Activated CD4-positive, alpha-beta T cell treated with anti-CD3 and anti-CD28 coated beads for 36 hours (primary cell): ENCODE measurements at places on chromosomes 2 and 18. TPM values are rescaled to one million over a fixed set of nuclear protein-coding genes. Genes with fewer than 3 reads are reported as not detected.
A peak's percentile ranks its signal among the peaks of the same experiment; 100 is the strongest.

NXPH2 gene
- total RNA-seq: not detected

GCFC2 gene
- total RNA-seq: 41.1 TPM

BCL11A gene
- total RNA-seq: 0.57 TPM

SERPINB13 gene
- total RNA-seq: not detected

- DNase-seq: peak; percentile 56
Measured at GRCh38 chr18:3594760-3595368, 144.9 kb downstream of the TGIF1 start.

DNA sequence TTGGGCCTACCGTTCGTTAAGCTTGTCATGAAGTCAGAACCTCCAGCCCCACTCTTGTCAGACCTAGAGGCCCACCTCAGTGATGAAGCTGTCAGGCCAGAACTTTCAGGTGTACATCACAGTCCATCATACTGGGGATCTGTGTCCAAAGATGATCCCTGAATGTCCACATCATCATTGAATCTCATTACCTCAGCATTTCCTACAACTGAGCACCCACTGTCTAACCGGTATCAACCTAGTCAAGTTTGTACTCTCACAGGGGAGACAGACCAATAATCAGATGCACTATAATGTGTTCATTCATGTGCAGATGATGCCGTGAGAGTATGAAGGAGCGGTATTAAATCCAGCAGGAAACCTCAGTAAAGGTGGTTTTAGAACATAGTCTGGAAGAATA lies 36.3 kb upstream of the EHBP1 start:
- no peak for DNase-seq

- DNase-seq: no peak
Measured at GRCh38 chr2:71332435-71332796, 834 bp downstream of the ZNF638 start.

GRCh38 chr18:46892842-46893241 lies 24.5 kb downstream of the PIAS2 start:
- DNase-seq: no peak

DNA sequence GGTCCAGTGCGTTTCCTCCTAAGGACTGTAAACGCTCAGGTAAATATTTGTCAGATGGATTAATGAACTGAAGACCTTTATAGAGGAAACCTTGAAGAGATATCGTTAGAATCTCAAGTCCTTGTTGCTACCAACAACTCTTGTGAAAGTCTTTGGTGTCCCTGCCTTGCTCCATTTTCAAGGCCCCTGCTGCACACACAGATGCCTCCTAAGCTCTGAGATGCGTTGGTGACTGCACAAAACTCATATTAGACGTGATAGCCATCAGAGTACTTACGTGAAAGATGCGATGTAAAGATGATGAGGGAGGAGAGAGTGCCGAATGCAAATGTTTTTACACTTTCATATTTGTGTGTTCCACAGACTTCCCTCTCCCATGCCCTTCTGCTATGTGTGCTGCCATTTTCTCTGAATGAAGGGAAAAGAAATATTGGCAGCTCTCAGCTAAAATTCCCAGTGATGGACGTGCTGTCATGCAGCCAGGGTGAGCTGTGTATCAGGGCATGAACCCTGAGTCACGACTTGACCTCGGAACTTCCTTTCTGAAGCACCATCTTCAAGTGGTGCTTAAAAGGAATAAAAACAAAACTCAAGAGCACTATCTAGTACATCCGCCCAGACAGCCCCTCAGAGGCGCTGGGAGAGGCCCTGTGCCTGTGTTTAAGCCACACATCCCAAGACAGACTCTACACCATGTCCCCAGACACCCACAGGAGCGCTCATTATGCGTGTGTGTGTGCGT lies 117.4 kb downstream of the FAM210A start:
- peak; percentile 70 for DNase-seq

GRCh38 chr18:21366896-21367295 lies 124.9 kb downstream of the GREB1L start:
- no peak for DNase-seq

DNA sequence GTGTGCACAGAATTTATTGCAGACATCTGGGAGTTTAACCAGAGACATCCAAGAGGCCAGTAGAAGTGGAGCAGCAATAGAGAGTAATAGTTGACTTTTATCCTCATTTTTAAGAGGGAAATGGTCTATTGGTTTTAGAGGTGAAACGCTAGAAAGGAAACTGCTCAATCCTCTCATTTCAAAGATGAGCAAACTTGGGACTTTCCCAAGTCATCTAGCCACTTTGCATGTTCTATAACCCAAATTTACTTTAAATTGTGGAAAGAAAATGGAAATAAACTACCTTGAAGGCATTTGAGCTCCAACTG lies 601.7 kb downstream of the ARHGAP15 start:
- no peak for DNase-seq

DNA sequence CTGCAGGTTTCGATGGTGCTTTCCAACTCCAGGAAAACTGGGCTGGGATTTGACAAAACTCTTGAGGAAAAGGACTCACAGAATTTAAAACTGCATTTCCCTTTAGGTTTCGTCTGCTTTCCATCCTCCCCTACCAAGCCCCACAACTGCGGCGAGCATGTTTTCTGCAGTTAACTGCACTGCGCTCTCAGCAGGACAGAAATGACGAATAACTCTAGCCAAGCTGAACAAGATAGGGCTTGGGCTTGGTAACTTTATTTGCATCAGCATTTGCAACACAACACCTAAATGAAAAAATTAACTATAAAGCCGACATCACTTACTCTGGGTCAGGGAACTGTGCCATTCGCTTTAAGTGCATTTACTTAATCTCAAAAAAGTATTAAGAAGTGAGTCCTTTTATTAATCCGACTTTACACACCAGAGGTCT lies 669 bp upstream of the PIKFYVE start:
- peak; percentile 72 for DNase-seq

DNA sequence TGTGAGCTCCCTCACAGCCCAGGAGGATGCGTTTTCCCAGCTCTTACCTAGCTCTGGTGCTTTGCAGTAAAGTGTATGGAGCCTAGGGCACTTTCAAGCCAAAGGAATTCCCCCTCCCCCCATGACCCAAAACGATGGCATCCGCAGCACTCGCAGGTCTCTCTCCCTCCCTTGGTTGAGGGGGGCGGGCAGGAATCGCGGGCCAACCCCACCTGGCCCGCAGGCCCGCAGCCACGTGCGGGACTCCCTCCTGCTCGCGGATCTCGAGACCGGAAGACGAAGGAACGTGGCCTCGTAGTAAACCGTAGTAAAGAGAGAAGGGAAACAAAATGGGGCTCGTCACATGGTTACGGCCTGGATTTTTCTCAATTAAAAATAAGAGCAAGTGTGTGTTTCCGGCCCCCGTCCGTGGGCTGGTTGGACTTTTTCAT lies 8.5 kb downstream of the IRS1 start:
- peak; percentile 76 for DNase-seq

- DNase-seq: no peak
Measured at GRCh38 chr2:208529796-208530195, 123.2 kb downstream of the PTH2R start.

GRCh38 chr2:203909974-203910373 lies 26.6 kb upstream of the ICOS start:
- no peak for DNase-seq

GRCh38 chr2:149200109-149200520 lies 130.3 kb upstream of the LYPD6 start:
- no peak for DNase-seq

DNA sequence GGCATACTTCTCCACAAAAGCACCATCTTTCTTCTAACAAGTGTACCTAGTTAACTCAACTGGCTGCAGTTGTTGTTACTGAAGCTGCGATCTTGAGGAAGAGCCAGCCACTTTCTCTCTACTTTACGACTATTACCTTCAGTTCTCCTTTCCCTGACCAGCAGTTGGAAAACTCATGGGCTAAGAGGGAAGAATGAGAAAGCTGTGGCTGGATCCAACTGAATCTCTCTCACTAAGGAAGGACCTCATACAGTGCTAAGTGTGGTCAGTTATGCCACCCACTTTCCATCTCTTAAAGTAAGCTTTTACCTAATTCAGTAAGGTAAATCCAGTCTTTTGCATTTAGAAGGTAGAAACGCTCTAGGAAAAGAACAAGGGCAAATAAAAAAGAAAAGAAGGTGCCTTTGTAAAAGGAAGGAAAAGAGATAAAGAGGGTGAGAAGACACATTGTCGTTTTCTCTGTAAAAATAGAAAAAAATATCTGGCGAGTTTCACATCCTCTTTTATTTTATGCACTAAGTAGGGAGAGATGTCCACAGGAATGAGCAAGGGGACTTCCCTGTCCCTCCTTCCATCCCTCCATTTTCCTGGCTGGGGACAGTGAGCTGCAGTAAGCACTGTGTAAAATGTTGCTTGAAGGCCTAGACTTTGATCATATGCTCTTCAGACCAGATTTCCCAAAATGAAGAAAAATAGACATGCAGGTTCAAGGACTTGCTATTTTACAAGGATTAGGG lies 73.4 kb downstream of the PLEKHM3 start:
- no peak for DNase-seq

- DNase-seq: no peak
Measured at GRCh38 chr2:129935118-129935517, 44.3 kb upstream of the RAB6C start.

DNA sequence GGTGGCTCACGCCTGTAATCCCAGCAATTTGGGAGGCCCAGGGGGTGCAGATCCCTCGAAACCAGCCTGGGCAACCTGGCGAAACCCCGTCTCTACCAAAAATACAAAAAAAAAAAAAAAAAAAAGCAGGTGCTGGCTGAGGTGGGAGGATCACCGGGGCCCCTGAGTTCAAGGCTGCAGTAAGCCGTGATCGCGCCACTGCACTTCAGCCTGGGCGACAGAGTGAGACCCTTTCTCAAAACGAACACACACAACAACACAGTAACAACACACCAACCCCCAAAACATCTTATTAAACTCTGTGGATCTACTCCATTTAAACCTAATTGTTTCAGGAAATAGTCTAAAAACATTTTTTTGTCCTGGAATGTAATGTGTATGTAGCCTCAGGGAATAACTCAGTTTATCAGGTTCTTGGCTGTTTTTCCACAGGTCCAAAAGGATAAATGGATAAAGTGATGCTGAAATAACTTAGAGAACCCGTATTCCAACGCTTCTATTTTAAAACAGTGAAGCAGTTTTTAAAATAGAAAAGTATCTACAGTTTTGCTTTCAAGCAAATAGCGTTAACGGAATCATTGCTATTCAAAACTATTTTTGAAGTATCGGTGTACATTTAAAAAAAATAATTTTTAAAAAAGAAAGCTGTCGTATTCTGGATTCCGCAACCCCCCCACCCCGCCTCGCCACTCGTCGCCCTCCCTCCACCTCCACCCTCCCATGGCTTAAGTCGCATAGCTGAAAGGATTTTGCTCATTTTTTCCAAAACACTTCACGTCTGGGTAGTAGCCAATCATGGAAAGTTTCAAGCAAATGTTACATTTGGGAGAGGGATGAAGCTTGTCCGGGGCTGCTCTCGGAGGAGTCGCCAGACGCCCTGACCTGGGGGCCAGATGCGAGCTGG lies 895 bp upstream of the GLS start:
- DNase-seq: peak; percentile 73

DNA sequence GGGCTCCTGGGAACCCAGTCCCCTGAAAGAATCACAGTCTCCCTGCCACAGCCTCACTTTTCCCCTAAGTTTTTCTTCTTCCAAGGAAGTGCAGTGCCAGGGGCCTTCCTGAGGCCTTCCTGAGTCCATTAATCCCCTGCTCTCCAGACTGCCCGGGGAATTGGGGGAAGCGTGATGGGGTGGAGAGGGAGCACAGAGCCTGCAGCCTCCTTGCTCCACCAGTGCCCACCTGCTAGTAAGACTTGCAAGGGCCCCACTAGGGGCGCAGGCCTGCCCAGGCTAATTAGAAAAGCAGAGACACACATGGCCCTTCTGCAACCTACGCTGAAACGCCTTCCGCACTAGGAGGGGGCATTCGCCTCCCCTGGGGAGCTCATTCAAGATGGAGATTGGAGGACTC lies 110.6 kb downstream of the MRO start:
- no peak for DNase-seq

- peak; percentile 40 for DNase-seq
Measured at GRCh38 chr2:19746611-19747309, 155.0 kb downstream of the TTC32 start.

- DNase-seq: no peak
Measured at GRCh38 chr2:23480957-23481797, 96.2 kb downstream of the KLHL29 start.

DNA sequence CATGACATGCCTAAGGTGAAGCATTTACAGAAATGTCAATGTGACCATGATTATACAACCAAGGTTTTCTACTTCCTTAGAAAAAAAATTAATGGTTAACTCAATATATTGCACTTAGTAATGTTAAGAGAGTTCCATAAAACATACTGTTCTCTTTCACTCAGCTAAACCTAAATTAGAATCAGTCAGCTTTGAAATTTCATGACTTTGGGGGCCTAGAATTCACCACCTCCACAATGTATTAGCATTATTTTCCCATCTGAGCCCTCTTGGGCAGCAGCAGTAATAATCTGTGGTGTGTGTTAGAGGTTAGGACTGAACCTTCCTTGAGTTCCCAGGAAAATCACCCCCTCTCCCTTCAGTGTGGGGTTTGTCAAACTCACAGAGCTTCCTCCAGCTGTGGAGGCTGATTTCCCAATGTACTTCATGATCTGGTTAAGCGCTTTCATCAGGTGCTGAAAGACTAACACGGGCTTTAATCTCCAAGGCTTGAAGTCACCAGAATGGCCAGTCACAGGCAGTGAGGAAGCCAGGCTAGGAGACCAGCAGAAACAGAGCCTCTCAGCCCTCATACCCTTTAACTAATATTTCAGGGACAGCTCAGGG lies 7.1 kb upstream of the UPP2 start:
- no peak for DNase-seq

GRCh38 chr2:48768669-48769068 lies 13.1 kb upstream of the LHCGR start:
- no peak for DNase-seq

- DNase-seq: no peak
Measured at GRCh38 chr2:45072064-45072861, 63.0 kb upstream of the SIX2 start.

DNA sequence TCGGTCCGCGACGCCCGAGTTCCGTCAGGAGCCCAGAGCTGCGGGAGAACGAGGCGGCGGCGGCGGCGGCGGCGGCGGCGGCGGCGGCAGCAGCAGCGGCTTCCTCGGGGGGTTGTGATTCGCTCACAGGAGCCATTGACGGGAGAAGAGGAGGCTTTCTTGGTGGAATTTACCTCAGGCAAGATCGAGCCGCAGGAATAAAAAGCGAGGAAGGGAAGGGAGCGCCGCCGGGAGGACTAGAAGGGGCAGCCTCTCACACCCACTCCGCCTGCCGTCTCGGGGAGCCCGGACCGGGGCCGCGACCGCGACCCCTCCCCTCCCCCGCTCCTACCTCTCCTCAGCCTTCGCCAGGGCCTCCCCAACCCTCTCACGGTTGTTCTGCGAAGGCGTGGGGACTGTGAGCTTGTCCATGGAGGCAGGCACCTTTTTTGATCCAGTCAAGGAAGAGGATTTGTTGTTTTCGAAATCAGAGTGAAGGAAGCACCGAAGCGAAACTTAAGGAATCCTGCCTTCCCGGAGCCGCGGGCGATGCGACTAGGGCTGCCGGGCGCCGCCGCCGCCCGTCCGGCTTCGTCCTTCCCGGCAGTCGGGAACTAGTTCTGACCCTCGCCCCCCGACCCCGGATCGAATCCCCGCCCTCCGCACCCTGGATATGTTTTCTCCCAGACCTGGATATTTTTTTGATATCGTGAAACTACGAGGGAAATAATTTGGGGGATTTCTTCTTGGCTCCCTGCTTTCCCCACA lies 506 bp downstream of the BMPR2 start:
- peak; percentile 66 for DNase-seq
